ENCODE measurements at places on chromosomes 1 and 21.

DNA sequence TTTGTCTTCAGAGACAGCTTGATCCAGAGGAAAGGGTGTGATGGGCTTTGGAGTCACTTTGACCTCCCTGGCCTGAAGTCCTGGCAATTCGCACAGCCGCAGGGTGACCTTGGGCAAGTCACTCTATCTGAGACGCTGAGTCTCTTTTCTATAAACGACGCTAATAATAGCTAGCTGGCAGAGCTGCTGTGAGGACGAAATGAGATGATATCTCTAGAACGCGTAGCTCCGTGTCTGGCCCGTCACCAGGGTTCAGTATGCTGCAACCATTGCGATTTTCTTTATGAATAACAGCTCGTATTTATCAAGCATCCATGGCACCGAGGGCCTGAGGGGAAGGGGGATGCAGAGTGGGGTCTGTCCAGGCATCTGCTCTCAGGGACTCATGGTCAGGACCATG lies 58.7 kb downstream of the IGSF21 start:
- no peak for DNase-seq

GRCh38 chr21:45630876-45631275 lies 12.6 kb upstream of the PCBP3 start:
- no peak for DNase-seq

- no peak for DNase-seq
Measured at GRCh38 chr21:39029086-39029755, 154.0 kb downstream of the PSMG1 start.

DNA sequence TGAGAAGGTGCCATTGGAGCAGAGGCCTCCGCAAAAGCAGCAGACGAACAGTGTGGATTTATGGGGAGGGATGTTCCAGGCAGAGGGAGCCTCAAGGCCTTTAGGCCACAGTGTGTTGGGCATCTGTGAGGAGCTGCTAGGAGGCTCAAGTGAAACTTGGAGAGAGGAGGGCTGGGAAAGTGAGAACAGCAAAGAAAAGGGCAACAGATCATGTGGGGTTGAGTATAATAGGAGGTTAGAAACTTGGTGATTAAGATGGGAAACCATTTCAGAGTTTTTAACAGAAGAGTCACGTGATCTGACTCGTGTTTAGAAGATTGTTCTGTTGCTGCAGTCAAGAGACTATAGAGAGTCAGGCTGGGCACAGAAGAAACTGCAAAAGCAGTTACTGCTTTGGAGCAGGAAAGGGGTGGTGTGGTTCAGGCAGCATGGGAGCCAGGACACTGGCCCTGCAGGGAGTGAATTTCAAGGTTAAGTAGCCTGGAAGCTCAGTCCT lies 277.0 kb downstream of the DISC1 start:
- DNase-seq, result no peak

- DNase-seq, result no peak
Measured at GRCh38 chr1:204487256-204487615, 7.4 kb downstream of the PIK3C2B start.

DNA sequence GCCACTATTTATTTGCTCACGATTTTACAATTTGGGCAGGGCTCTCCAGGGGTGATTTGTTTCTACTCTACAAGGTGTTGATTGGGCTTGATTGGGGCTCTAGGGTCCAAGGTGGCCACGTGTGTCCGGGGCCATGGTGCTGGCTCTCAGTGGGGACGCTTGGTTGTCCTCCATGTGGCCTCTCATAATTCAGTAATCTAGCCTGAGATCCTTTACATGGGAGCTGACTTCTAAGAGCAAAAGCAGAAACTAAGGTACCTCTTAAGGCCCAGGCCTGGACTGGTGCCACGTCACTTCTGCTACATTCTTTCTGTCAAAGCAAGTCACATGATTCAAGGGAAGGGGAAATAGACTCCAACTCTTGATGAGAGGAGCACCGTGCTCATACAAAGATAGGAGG lies 8.1 kb upstream of the PSRC1 start:
- no peak for DNase-seq

- no peak for DNase-seq
Measured at GRCh38 chr21:15006594-15007230, 58.1 kb downstream of the NRIP1 start.

DNA sequence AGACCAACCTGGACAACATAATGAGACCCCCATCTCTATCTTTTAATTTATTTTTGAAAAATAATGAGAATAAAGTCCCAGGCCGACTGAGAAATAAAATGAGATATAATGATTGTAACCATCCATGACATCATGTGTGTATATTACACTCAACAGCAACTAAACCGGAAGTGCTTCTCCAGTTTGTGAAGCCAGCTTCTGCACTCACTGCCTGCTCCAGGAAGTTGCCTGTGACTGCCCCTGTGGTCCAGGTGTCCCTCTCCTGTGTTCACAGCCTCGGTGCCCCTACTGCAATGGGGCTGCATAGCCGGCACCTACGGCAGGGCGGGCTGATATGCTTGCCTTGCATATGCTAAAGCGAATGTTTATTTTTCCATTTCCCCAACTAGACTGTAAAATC lies 68.3 kb downstream of the SSBP3 start:
- DNase-seq, result no peak

Measured in germinal center (tissue), 1 donor.